ENCODE measurements at places on chromosomes 6 and 20.

DNA sequence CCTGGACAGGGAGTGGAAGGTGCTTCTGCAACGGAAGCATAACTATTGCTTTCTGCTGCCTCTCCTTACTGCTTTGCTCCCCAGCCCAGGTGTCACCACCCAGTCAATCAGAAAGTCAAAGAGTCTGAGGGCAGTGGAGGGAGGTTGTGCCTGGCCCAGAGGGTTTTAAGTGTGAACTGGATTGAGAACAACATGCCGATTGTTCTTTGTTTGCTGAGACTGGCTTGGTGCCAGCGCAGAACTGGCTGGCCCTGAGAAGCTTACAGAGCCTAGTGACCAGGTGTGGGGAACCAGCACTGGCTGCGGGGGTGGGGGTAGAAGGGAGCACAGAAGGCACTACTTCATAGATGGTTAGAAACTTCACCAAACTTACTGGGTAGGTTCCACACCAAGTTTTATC, 31.1 kb upstream of the ENPP4 start:
- DNase-seq: no peak

DNA sequence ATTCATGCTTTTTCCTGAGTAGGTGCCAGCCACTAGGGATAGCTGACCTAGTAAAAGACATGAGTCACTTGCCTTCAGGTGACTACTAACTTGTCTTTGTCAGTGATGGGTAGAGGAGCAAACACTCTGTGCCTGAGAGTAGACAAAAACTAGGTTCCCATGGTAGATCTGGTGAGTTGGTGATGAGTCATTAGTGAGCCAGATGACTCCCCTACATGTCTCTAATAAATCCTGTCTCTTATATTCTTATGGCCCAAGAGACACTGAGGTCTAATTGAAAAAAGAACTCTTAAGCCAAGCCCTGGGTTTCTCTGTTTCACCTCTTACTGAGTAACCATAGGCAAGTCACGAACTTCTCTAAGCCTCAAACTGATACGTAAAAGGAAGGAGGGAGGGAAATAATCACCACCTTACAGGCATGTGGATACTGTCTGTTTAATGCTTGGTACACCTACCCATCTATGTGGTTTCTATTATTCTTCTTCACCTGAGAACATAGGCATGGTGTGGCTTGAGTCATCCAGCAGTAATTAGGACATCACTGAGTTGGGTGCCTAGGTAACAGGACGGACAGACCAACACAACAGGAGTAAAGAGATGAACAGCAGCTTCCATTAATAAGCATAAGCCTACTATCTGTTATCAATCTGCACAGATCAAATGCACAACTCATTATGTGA, 20.3 kb downstream of the TTPAL start:
- peak; percentile 9 for DNase-seq

DNA sequence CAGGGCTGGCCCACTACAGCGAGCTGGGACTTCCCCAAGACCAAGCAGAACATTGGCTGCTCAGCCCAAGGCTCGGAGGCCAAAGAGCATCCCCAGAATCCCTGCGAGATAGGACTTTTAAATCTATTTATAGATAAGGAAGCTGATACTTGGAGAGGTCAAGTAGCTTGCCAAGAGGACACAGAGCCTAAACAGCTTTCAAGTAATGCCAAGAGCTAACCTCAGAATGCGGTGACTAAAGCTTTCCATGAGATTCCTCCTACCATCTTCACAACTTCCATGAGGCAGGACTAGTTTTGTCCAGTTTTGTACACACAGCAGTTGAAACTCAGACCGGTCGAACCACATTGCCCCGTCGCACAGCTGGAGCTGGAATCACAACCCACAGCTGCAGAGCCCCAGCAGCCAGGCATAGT, 168.1 kb upstream of the TOP1 start:
- DNase-seq: no peak

DNA sequence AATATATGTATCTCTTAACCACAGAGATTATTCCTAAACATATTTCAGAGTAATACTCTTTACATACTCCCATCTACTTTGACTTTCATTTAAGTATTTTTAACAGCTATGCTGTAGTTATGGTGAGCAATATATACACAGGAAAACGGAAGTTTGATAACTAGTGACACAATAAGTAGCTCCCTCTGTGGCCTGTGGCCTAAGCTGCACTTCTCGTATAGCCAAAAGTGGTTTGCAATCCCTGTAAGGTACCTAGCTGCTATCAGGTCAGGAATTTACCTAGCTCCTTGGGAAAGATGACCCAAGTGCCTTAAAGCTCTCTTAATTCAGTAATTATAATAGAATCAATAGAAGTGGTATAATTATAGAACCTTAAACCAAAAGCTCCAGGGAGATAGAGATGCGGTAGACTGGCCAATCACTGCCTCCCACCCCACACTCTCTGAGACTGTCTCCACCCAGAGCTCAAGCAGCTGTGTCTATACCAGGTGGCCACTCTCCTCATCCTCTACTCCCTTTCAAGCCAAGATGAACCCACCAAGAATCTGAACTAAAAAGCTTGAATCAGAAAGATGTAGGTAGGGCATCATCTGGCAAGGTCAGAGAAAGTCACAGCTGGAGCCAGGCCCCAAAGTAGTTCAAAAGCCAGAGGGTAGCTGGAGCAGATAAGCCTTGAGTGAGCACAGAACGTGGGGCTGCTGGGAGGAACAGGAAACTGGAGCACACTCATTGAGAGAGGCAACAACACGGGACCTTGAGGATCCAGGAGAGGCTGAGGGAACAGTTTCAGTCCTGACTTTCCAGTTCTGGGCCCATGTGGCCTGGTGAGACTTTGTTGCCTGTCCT, 84.9 kb upstream of the ASF1A start:
- no peak for DNase-seq

- DNase-seq: no peak
Measured at GRCh38 chr6:143821359-143821758, 21.8 kb upstream of the LTV1 start.

DNA sequence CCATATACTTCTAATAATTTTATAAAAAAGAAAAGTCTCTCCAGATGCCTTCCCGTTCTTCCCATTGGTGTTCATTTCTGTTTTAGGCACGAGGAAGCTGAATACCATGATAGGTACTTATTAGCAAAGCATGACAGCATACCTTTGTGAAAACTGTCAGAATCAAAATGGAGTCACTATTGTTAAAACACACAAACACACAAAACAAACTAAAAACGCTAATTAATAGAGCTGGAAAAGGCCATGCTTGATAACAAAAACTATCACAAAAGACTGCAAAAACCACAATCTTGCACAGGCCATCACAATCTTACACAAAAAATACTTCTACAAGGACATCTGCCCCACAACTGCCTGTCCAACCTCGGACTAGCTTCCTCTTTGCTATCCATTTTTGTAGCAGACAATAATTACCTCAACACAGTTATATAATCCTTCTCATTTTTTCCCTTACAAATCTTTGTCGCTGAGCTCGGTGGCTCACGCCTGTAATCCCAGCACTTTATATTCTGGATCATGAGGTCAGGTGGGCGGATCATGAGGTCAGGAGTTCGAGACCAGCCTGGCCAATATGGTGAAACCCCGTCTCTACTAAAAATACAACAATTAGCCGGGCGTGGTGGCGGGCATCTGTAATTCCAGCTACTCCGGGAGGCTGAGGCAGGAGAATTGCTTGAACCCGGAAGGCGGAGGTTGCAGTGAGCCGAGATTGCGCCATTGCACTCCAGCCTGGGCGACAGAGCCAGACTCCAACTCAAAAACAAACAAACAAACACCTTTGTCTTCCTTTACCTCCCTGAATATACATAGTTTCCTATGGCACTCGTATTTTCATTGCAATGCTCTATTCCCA, 3.2 kb upstream of the ABT1 start:
- no peak for DNase-seq

DNA sequence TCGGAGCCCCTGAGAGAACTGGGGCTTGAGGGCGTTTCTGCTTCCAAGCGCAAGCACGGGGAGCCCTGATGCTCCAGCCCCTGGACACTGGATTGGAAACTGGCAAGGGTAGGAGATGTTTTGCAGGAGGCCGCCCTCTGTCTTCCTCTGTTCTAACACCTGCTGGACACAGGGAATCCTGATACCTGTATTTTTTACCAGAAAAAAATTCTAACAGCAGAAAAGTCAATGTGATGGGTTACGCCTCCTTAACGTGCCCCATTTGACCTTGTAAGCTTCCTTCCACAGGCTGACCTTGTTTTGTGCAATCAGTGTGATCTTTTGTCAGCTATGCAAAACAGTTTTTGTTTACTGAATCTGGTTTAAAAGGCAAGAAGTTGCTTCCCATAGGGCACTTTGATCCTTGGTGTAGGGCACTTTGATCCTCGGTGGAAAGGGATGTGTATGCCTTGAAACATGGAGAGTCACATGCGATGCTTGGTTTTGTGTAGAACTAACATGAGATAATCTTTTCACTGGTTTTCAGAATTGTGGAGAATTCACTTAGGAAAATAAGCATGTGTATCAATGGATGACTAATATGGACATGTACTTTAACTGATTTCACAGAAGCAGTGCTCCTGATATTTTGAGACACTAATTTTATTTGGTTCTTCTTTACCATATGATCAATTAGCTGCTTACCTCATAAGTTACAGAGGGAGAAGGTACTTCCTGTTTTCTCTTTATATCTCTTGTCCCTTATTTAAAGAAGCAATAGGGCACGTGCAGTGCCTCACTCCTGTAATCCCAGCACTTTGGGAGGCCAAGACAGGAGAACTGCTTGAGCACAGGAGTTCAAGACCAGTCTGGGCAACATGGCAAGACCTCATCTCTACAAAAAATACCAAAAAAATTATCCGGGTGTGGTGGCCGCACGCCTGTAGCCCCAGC, 59.9 kb upstream of the MAP3K4 start:
- no peak for DNase-seq

DNA sequence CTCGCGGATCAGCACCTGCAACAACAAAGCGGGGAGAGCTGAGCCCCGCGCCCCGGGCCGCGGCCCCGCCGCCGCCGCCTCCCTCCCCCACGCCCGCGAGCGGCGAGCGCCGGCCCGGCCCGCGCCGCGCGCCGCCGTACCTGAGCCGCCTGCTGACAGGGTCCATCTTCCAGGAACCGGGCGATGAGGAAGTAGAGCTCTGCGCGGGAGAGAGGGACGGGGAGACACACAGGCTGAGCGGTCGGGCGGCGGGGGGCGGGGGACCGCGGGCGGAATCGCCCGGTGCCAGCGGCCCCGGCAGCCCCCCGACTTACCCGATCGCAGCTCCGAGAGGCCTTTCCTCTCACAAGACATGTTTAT, 359 bp downstream of the PHIP start:
- no peak for DNase-seq

GRCh38 chr6:19492636-19493405, 344.3 kb upstream of the ID4 start:
- no peak for DNase-seq

DNA sequence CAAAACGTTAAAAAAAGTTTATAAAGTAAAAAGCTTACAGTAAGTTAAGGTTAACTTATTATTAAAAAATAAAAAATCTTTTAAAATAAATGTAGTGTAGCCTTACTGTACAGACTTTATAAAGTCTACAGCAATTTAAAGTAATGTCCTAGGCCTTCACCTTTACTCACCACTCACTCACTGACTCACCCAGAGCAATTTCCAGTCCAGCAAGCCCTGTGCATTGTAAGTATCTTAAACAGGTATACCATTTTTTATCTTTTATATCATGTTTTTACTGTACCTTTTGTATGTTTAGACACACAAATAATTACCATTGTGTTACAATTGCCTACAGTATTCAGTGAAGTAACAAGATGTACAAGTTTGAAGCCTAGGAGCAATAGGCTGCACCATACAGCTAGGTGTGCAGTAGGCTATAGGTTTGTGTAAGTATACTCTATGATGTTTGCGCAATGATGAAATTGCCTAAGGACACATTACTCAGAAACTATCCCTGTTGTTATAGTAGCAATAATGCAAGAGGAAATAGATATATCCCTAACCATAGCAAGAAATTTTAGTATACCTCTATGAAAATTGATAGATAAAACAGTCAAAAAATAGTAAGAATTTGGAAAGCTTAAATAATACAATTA, 39.5 kb downstream of the FBXO5 start:
- DNase-seq: no peak

- DNase-seq: no peak
Measured at GRCh38 chr6:153927867-153928266, 111.2 kb upstream of the OPRM1 start.

GRCh38 chr6:160227038-160227768, 31.4 kb downstream of the SLC22A2 start:
- no peak for DNase-seq

DNA sequence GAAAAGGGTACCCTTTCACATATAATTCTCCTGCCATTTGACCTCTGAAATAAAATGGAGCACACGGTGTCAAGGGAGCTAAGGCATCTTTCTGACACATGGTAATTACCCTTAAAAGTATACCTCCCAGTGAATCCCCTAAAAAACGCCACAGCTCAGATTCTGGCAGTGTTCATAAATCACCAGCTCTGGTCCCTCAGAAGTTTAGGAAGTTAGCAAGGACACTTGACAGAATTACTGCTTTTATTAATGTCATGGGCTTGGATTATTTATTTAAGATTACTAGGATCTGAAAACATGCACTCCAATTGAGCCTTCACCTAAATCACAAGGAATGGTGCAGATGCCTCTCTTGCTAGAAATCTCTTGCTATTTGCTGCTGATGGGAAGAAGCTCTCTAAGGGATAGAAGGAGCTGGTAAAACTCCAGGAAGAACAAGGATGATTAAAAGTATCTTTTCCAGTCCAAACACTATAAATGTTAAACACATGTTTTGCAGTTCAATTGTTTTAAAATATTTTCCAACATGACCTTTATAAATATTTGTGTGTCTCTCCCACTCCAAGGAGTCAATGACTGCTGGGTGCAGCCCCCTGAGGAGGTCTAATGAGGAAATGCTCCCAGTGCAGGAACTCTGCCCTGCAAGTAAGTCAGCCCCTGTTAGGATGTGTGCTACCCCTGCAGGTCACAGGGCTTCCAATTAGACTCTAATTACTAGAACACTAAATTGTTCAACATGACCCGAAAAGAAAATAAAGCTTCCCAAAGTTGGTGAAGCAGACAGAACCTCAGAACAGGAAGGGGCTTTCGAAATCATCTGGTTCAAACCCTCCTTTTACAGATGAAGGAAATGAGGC, 230.3 kb downstream of the TFAP2A start:
- no peak for DNase-seq

DNA sequence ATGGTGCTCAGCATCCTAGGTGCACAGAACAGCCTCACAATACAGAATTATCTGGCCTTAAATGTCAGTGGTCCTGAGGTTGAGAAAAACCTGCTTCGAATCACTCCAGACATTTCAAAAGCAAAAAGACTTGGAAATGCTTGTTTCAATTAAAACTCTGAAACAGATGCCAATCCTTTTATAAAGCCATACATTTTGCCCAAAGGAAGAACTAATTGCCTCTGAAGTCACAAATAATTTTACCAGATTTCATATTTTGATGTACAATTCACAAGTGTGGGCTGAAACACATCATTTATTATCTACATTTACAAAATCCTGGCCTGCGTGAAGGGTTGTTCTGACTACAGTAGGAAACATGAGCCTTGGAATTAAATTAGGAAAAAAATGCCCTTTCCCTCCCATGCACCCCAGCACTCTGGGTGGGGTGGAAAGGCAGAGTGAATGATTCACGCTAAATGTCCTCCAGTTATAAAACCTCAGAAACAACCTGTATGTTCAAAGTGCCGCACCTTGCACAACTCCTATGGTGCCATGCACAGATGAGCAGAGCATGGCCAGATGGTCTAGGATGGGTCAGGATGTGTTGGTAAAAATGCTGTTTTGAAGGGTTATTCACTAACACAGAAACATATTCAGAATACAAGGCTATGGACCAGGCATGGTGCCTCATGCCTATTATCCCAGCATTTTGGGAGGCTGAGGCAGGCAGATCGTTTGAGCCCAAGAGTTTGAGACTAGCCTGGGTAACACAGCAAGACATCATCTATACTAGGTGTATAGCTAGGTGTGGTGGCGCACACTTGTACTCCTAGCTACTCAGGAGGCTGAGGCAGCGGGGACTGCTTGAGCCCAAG, 87.0 kb downstream of the ZMYND8 start:
- no peak for DNase-seq

All from stimulated activated CD4-positive, alpha-beta T cell treated with anti-CD3 and anti-CD28 coated beads, TNF-alpha, amount 100 ng/mL, for 4 hours (primary cell).